ENCODE measurements at places on chromosomes 11 and 22.

DNA sequence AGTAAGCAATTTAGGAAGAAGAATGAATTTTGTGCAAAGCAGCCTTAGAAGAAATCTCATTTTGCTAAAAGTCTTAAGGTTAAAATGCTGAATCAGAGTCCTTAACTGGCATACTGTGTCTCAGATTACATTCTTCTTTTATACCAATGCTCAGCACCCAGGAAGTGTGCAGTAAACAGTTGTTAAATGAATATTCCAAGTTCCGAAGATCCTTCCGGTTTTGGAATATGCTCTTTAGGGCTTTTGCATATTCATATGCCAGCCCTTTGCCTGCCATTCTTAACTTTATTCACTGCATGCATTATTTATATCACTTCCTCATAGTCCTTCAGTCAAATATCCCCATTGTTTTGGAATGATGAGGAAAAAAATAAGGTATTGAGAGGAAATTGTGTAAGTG, 242.0 kb downstream of the DDX10 start:
- DNase-seq = no peak

- DNase-seq = no peak
Measured at GRCh38 chr11:8015753-8016239, 28.7 kb downstream of the EIF3F start.

GRCh38 chr11:56817661-56818060, 69.2 kb upstream of the OR9G4 start:
- no peak for DNase-seq

DNA sequence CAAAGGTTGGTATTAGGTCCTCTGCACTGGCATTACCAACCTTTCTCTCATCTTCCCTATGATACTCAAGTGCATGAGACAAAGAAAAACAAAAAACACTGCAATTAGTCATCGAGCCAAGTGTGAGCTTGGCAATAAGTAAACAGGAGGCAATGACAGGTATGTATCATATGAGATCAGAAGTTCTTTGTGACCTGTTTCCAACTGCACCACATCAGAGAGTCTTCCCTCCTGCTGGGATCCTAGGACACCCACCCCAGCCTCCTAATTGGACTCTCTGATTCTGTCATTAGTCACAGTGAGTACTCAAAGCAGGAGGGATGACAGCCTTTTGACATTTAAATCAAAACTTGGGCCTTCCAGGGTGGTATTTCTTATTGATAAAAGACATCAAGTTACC, 7.8 kb upstream of the JAML start:
- DNase-seq = no peak

GRCh38 chr11:10646005-10646404, 47.5 kb downstream of the IRAG1 start:
- DNase-seq = no peak

- no peak for DNase-seq
Measured at GRCh38 chr11:69511358-69512055, 30.0 kb downstream of the LINC01488 start.

DNA sequence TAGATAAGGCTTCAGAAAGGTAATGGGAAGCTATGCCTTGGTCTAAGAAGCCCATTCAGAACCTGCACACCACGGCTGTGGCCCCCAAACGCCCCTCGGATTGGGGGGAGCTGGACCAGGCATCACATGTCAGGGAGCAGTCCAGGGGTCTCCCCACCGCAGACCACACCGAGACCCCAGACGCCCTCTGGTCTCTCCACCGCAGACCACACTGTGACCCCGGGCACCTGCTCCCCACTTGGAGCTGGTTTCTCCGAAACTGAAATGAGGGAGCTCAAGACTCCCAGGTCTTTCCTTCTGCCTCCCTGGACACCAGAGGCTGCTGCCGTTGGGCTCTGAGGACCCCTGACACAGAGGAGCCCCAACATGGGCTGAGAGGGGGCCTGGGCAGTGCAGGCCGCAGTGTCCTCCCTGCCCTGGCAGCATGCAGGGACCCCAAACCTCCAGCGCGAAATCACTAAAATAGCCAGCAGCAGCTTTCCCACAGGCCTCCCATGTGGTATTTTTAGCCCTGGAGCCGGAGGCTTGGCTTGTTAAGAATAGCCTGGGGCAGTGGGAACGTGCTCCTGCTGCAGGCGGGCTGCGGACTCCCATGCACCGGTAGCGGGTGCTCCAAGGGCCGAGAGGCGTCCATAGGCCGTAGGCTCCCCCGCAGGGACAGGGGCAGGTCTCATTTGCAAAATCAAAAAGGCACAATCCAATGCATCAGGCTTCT, 7.7 kb downstream of the LINC01488 start:
- DNase-seq = no peak

DNA sequence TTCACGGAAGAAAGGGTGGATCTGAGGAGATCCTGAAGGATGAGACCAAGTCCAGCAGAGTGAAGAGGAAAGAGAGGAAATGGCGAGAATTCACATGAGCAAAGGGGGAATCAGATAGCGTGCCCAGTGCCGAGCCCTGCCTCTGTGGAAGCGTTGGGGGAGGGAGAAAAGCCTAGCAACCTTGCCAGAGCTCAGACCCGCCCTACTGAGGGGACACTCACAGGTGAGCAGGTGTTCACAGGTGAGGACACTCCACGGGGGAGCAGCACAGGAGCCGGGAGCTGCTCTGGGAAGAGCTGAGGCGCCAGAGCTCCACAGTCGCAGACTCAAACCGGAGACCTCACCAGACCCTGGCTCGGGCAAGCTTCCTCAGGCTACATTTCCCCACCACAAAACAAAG, 56.2 kb downstream of the MICAL3 start:
- no peak for DNase-seq

DNA sequence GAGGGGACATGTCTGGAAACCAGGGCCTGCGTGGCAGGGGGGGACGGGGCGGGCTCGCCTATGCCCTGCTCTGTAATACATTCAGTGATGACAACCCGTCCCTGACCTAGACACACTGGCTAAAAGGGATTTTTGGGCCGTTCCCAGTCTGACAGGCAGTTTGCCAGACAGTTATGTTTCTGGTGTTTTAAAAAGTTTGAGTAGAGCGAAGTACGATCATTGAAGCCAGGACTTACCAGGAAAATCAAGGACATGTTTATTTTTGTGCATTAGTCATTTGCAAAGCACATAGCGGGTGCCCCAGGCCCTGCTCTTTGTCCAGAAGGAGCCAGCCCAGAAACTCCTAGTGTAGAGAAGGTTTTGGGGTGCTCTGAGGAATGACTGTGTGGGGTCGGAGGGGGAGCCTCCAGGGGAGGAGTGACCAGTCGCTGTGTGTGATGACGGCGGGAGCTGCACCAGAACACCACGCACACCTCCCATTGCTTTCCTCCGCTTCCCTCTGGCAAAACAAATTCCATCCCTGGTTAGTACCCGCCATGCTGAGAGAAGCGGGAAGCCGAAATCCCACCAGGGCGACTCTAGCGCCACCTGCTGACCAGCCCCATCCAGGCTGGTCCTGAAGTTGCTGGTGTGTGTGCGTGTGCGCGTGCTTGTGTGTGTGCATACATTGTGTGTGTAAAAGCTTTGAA, 50.8 kb downstream of the FBLN1 start:
- no peak for DNase-seq

DNA sequence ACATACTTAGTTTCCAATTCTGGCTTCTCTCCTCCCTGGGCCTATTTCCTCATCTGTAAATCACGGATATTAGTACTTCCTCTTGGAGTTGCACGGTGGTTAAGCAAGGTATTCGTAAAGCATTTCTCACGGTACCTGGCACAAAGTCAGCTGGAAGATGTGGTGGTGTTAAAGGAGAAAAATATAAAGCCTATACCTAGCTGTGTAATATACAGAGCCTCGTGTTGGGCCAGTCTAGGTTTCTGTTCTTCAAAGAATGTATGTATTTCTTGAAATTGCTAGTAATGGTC, 47.2 kb downstream of the DBX1 start:
- DNase-seq = no peak

- no peak for DNase-seq
Measured at GRCh38 chr11:112172362-112172994, 2.8 kb upstream of the BCO2 start.

- DNase-seq = no peak
Measured at GRCh38 chr11:3684129-3684818, 13.1 kb upstream of the CHRNA10 start.

- no peak for DNase-seq
Measured at GRCh38 chr11:36177836-36178235, 111.4 kb downstream of the COMMD9 start.

- no peak for DNase-seq
Measured at GRCh38 chr22:17946662-17947367, 77.5 kb downstream of the MICAL3 start.

DNA sequence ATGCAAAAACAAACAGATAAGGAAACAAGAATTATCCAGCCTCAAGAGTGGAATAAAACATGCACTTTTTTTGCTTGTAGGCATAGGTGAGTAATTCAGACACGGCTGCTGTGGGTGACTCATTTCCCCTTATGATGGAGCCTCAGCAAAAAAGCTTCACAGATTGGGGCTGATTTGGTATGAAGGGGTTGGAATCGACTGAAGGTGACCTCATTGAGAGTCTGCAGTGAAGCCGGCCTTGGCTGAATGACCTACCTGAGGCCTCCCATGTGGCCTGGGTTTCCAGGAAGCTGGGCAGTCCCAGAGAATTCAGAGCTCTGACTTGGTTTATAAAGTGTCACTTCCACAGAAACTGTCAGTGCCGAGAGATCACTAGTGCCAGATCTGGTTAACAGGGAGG, 34.2 kb upstream of the VPREB1 start:
- DNase-seq = peak; percentile 12

- DNase-seq = peak; percentile 36
Measured at GRCh38 chr11:45102810-45103621, 43.4 kb upstream of the PRDM11 start.

- no peak for DNase-seq
Measured at GRCh38 chr22:25779890-25780289, 37.9 kb downstream of the MYO18B start.

DNA sequence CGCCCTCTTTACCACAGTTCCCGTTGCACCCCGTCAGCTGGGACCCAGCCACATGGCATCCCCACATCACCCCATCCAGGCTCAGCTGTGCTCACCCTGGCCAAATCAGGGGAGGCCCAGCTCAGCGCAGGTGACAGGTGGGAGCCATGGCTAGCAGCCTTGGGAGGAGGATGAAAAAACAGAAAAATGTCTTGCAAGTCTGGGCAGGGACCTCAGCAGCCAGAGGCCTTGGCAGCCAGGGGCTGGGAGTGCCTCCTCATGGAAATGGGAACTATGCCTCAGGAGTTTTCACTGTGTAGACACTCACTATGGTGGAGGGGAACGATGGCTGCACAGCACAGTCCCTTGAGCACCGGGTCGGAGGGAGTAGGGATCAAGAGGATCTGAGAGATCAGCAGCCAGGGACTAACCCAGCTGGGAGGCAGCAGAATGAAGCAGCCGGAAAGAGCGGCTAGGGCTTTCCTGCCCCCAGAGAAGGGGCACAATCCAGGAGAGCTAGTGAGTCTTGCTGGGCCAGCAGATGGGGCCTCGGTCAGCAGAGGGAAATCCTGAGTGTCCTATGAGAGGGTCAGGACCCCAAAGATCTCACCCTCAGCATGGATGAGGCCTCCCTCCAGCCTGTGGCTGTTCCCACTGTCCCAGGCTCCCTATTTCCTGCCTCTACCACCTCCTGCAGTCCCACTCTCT, 6.2 kb upstream of the FTH1 start:
- DNase-seq = no peak
